CD14-positive monocyte (primary cell): ENCODE measurements at places on chromosomes 12 and 14.

GRCh38 chr12:100403446-100403845, 46.6 kb downstream of the SLC17A8 start:
- no peak for DNase-seq

- no peak for DNase-seq
Measured at GRCh38 chr14:69459122-69459521, 25.4 kb upstream of the PLEKHD1 start.

GRCh38 chr14:24475261-24475660, 32.7 kb upstream of the SDR39U1 start:
- DNase-seq: no peak

DNA sequence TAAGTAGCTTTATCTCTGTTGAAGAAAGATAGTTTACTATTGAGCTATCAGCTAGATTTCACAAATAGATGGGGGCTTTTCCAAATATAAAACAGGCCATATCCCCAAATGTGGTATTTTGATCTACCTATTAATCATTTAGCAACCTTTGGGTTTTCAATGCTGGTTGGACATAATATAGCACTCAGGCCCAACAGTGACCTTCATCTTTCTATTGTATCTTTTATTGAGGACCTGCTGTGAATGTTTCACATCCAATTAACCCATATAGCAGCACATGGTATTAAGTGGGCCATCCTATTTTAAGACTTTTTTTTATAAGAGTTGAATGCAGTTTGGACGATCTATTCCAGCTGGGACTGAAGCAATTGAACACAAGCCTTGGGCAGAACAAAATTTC, 10.0 kb upstream of the NR1H4 start:
- no peak for DNase-seq

DNA sequence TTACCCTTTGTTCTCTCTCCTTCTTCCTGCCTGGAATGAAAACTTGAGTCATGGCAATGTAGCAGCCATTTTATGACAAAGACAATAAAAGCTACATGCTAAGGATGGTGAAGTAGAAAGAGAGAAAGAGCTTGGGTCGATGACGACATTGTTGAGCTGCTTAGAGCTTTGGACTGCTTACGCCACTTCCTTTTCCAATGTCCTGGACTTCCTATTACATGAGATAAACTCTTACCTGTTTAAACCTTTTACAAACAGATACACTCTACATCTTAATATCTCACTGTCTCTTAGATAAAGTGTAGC, 70.1 kb downstream of the PEBP1 start:
- peak; percentile 24 for DNase-seq
